ENCODE measurements at places on chromosomes 7 and 10.

DNA sequence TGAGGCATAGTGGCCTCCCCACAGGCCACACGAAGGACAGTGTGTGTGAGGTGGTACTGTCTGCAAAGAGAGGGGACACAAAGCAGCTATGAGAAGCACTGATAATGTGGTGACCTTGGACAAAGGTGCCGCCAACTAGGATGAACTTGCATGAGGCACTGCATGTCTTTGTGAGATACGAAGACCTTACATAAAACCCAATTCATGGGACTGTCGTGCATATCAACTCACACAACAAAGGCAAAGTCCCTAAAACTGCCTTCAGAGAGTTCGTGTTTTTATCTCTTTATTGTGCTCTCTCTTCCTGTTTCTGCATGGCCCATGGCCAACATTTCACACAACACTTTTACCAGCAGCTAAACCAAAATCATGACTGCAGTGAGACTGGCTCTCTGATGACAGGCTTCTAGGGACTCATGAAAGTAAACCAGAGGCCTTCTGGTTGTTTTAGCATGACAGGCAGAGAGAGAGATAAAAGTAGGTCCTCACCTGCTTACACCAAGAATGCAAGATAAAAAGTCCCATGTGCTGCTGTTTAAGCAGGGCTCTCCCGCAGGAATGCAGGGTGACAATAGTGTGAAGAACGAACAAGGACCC is 347.8 kb downstream of the ELMO1 start:
- DNase-seq = no peak

DNA sequence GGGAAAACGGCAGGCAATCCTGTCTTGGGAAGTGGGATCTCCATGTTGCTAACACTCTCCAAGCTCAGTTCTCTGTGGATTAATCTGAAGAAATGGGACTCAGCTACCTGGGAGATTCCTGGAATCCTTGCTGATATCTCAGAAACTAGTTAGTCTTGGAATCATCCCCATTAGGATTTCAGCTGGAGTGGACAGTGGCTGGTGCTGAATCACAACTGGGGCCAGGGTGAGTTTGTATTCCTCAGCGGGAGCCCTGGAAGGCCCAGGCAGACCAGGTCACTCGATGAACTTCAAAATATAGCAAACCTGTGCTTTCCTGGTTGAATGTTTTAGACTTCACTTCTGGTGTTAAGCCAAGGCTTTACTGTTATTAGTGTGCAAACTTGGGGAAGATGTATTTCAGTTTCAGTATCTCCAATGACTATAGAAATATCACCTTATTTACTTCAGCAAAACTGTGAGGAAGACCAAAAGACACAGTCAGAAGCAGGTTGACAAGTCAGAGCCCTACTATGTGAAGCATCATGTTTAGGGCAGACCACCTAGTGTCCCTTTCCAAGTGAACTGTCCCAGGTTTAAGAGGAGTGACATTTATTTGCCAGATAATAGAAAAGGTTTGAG is 126.1 kb downstream of the AOAH start:
- DNase-seq = no peak

DNA sequence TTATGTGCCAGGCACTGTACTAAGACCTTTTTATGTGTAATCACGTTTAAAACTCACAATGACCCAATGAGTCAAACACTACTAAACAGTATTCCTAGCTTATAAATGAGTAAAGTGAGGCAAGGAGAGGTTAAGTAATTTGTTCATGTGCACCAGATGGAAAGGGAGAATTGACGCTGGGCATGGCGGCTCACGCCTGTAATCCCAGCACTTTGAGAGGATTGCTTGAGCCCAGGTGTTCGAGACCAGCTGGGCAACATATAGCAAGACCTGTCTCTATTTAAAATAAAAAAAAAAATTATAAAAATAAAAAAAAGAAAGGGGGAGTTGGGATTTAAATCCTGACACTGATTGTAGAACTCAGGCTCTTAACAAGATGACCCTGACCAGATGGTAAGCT is 46.7 kb upstream of the DLG5 start:
- no peak for DNase-seq

GRCh38 chr10:33095867-33096815 is 138.1 kb upstream of the ITGB1 start:
- DNase-seq = no peak

GRCh38 chr10:97404044-97404443 is 2.9 kb upstream of the RRP12 start:
- no peak for DNase-seq

DNA sequence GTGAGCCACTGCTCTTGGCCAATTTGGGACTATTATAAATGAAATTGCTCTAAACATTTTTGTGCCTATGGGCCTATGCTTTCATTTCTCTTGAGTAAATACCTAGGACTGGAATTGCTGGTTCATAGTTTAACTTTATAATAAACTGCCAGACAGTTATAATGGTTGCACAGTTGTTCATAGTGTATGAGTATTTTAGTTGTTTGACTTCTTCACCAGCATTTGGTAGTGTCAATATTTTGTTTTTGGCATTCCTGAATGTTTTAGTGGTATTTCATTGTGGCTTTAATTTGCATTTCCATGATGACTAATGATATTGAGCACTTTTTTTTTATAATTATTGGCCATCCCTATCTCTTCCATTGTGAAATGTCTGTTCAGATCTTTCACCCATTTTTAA is 29.5 kb downstream of the PLEKHA8 start:
- no peak for DNase-seq

DNA sequence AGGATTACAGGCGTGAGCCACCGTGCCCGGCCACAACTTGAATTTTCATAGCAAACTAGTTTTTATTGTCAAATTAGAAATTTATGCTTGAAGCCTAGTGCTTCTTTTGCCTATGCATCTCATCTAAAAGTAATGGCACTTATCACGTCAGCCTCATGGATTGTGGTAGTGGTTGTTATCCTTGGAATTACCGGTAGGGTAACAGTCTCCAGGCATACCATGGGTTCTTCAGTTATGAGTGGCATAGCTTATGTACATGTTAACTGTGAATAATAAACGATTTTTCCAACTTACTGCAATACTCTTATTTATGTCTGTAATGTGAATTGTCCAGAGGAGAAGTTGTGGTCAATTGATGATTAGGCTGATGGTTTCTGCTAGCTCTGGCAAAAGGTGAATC is 63.1 kb downstream of the BMPR1A start:
- no peak for DNase-seq

GRCh38 chr7:47576031-47576865 is 5.7 kb downstream of the TNS3 start:
- no peak for DNase-seq

Measured in SHP77 treated with DMSO at 0.1 percent for 48 hours (cell line).